ENCODE measurements at places on chromosomes 3 and 15.

DNA sequence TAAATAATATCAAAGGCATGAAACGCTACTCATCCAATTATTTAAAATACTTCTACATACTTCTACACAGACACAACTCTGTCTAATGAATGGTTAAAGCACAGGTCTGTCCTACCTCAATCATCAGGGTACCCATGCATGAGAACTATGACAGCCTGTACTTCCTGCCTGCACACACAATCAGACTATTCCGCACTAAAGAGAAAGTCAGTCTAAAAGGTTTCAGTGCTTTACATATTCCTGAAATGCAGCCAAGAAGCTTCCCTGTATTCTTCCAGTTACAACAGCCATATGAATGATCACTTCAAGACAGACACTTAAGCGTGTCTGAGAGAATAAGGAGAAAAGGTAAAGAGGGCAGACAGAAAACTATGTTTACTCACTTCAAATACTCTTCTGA, 58.8 kb downstream of the TUBGCP4 start:
- no peak for DNase-seq

DNA sequence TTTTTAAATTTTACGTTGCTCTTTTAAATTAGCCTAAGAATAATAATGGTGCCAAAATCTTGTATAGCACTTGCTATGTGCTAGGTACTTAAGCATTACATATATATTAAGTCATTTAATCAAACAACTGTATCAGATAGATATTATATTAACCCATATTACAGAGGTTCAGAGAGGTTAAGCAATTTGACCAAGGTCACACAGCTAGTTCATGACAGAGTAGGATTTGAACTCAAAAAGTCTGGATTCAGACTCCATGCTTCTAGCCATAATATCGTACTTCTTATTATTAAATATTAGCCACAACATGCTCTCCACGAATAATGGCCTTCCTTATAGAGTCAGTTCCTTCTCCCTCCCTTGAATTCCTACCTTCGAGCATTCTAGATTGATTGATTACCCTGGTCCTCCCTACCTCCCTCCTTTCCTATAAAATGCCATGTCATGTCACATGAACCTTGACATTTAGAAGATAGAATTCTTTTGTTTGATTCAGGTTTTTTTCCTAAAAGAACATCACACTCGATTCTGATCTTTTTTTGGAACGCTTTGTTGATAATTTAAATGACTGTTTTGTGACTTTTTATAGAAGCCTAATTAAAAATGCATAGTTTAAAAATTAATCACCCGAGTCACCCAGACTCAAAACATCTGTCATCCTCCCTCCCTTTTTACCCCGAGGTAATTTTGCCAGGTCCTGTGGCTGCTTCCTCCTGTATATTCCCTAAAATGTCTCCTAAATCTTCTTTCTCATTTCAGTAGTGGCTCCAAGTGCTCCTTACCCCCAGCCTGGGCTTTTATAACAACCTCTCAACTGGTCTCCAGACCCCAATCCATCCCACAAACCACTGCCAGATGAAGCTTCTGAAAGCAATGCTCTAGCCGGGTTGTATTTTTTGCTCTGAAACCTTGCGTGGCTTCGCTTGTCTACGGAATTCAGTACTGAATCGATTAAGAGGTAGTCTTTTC, 8.5 kb upstream of the PSMD6 start:
- no peak for DNase-seq

GRCh38 chr3:132569153-132569552, 27.9 kb upstream of the ACKR4 start:
- DNase-seq = no peak

DNA sequence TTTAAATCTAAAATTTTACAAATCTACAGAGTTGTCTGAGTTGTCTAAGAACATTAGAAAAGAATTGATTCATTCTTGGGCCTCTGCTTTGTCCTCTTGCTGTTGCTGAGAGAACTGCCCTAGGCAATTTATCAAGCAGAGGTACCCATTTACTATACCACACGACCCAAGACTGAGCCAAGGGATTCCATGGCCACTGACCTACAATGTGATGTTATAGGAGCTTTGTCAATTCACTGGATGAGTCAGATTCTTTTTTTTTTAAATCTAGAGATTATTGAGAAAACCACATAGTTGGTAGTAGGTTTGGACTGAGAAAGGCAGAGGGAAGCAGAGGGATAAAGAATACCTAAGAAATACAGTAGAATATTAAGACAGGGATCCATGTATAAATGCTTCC, 55.3 kb downstream of the TRAT1 start:
- no peak for DNase-seq

- no peak for DNase-seq
Observed at GRCh38 chr15:37097144-37097919, 3.0 kb downstream of the MEIS2 start.

DNA sequence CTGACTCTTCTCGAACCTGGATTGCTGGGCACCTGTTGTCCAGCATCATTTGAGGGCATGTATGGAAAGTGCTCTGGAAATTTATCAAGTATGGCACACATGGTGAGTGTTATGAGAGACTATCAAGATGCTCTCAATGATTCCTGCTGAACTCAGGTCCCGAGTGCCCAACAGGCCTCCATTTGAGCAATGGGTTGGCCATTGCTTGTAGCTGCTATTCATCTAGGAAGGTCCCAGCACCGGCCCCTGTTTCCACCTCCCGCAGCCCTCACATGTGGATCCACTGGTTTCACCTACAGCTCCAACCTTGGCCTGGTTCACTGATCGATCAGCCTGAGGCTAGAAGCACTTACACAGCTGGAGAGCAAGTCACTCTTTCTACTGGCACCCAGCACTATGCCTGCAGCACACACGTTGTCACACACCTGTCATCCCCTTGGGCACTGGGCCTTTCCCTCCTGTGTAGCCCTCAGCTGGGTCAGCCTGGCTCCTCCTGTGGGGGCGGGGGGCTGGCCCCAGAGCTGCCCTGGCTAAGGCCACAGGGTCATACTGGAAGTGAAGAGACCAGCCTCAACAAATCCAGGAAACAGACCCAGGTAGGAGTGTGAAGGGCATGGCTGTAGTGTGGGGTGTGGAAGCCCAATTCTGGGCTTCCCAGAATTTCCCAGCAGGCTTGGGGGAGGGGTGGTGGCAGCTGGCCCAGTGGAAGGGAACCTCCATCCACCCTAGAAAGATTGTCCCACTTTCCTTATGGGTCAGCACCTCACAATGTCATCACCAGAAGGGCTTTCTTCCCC, 41.7 kb upstream of the SMAD3 start:
- DNase-seq = no peak

DNA sequence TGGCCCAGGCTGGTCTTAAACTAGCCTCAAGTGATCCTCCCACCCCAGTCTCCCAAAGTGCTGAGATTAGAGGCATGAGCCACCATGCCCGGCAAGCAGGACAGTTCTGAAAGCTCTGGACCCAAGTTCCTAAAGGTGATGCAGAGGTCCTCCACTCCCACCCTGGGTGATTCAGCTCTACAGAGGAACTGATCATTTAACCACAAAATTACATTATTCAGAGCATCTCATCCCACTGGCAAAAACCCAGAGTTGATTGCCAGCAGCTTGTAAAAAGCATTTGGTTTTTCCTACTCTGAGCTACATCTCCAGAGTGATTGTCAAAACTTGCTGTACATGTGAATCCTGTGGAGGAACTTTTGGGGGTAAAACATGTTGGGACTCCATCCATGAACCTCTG, 60.2 kb downstream of the SLTM start:
- DNase-seq = no peak

DNA sequence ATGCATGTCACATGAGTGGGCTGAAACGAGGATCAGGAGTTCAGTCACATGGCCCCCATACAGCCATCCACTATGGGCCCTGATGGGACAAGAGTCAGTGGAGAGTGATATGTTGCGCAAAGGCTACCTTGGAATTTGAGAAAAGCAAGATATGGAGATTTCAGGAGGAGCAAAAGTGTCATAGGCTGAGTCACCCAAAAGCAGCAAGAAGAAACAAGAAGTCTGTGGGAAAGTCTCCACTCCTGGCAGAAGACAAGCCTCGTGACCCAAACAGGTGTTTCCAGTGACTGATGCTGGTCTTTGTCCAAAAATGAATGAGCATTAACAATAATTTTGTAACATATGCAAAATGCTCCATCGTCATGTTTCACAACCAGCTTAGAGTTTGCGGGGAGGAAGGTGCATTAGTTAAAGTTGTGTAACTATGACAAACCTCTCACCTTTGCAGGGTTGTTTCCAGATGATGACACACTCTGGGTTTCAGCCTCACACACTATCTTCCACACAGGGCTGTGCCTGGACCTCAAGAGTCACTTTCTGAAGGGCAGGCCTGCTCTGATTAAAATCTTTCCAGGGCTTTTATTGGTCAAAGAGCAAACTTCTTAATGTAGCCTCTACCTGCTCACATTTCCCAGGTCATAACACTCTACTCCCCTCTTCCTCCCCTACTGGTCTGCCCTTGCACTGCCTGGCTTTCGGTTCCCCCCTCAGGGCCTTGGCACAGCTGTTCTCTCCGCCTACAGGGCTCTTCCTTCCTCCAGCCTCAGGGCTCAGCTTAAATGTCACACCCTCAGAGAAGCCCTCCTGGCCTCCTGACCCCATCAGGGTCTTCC, 3.9 kb upstream of the DNASE1L3 start:
- DNase-seq = no peak

DNA sequence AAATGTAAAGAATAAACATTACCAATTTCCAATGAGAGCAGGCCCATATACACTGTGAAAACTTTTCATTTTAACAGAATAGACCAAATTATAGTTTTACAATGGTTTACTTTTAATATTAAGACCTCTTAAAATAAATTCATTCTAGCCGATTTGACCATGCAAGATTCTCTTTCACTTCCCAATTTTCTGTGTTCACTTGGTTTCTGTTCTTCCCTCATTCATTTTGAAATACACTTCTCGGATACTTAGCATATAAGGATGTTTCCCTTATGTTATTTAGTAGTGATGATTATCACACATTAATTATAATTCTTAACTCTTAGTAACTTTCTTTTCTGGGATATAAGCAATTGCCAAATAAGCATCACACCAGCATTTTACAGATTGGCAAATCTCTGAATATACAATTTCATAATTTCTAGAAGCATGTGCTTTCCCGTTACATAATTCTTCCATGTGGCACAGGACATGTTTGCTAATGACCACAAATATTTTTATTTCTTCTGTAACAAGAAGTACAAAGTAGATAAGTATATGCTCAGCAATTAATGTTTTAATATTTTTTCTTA, 13.9 kb downstream of the OR5H15 start:
- DNase-seq = no peak

DNA sequence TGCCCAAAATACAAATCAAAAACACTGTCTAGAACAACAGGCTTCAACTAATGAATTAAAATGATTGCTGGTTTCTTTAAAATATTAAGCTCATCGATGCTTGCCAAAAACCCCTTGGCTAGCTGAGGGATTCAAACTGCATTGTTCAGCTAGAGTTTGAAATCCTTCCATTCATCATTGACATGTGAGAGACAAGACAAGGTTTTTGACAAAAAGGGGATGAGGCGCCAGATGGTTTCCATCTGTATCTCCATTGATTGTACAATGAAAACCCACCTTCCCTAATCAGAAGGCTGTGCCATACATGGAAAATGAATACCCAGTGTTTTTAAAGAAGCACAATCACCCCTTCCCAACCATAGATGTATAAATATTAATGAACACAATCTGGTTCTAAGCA, 67.8 kb downstream of the THRB start:
- no peak for DNase-seq

- DNase-seq = no peak
Observed at GRCh38 chr15:74954515-74954914, 2.1 kb downstream of the RPP25 start.

- no peak for DNase-seq
Observed at GRCh38 chr3:120344349-120344748, 4.8 kb downstream of the LRRC58 start.

DNA sequence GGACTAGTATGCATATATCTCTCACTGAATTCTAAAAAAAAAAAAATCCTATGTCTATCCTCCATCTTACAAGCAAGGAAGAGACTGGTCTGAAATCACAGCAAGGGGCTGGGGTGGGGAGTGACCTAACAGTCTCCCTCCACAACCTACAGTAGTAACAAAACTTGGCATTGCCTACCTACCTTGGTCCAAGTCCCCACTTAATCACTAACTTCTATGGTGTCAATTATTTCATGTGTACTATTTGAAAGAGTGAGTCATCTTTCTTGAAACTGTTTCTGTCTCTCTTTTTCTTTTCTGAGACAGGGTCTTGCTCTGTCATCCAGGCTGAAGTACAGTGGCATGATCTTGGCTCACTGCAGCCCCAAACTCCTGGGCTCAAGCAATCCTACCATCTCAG, 36.8 kb downstream of the CHAC1 start:
- DNase-seq = no peak

- no peak for DNase-seq
Observed at GRCh38 chr3:64216274-64217147, 8.8 kb downstream of the PRICKLE2 start.

DNA sequence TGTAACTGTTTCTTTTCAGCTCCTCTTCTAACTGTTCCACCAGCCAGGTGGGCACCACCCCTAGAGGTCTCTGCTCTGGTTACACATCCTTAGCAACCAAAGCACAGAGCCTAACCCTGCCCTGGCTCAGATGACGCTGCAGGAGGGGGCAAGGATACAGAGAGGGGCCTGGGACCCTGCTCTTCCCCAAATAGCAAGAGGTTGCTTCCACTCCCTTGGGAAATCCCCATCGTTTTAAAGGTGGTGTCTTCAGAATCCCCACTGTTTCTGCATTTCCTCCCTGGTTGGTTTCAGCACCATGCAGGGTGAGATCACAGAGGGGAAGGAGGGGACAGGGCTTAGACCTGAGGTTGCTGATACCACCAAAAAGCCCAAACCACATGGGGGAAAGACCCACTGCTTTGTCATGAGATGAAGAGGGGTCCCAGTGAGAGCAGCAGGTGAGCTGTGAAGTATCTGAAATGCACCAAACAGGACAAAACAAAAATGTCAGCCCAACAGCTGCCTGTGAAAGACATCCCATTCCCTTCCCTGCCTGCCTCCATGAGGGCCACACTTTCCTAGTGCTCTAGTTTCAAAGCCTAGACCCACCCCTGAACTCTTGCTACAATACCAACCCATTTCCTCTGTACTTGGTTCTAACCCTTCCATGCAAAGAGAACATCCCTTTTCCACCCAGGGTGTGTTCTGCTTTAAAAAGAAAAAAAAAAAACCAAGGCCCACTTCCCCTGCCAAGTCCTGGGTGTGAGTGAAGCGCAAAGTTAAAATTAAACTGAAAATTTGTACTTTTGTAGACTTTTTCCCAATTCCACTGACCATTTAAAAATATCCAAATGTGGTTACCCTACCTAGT, 29.0 kb downstream of the ANP32A start:
- peak; percentile 40 for DNase-seq

DNA sequence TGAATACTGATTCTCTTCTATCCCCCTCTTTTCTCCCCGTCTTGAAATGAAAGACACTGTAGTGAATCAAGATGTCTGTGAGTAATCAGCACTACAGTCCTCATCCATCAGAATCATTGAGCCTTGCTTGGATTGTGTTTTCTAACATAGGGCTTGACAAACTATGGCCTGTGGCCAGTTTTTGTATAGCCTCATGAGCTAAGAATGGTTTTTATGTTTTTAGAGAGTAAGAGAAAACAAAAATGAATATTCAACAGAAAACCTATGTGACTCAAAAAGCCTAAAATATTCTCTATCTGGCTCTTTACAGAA, 55.2 kb downstream of the PPM1L start:
- DNase-seq = no peak

GRCh38 chr3:50539356-50540286, 27.9 kb downstream of the C3orf18 start:
- DNase-seq = no peak

- peak; percentile 81 for DNase-seq
Observed at GRCh38 chr3:195270817-195271409, at the start of gene XXYLT1. TSS of gene XXYLT1 (minus strand) at chr3:195271159. CDS start at chr3:195271058, 101 bp downstream.

GRCh38 chr3:168493412-168494205, 397.9 kb upstream of the GOLIM4 start:
- DNase-seq = no peak
